ENCODE measurements at places on chromosomes 3 and 15.

GRCh38 chr3:64454179-64454578 is 228.9 kb upstream of the PRICKLE2 start:
- no peak for DNase-seq

DNA sequence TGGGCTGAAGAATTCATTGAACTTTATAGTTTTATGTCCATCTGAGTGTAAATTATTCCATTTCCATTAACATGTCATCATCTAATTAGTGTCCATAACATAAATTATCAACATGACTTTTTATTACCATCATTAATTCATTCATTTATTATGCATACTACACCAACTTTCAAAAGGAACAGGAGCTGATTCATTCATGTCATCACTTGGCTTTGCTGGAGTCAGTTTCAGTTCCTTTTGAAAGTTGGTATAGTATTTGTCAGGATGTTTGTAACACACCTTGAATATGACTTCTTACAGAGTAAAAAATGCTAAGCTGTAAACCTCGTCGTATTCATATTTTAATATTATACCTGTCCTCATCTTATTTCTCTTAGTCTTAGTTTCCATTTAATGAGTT is 298.0 kb upstream of the RBMS3 start:
- DNase-seq = no peak

DNA sequence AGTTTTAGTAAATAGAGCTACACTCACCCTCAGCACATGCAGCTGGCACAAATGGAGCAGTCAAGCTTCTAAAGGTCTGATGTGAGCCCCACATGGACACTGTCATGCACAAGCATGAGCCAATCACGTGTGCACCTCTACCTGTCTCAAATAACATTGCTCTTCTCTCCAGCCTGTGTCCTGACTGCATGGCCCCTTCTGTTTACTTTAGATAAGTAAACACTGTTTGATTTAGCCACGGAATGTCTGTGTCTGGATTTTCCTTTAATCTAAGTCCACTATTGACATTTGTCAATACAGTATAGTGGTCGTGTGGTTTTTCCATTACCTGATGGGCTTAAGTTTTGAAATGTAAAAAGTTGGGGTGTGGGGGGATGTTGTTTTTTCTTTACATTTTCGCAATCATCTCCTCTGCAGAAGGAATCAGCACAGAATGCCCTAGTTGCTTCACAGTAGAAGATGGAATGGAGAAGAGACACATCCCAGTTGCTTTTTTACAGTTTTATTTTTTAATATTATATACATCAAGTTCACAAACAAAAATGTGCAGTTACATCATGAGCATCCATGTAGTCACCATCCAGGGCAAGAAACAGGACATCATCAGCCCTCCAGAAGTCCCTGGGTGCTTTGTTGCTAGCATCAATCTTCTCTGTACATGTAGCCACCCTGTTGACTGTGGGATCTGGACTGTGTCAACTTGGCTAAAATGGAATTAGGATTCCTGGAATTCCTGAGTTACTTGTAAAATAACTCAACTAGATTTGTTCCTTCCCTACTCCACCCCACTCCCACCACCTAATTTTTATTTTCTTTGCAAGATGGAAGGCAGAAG is 146.1 kb downstream of the UACA start:
- DNase-seq = no peak

GRCh38 chr15:98782801-98783200 is 134.5 kb downstream of the IGF1R start:
- DNase-seq = no peak

DNA sequence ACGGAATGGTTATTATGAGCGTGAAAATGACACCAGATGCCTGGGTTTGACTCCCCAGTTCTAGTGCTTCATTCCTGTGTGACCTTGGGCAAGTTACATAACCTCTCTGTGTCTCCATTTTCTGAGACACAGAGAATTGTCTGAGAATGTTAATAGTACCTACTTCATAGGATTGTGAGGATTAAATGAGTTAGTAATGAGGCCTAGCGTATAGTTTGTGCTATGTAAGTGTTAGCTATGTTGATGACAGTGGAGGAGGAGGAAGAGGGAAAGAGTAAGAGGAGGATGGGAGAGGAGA is 150.3 kb downstream of the MEGF11 start:
- DNase-seq = no peak

DNA sequence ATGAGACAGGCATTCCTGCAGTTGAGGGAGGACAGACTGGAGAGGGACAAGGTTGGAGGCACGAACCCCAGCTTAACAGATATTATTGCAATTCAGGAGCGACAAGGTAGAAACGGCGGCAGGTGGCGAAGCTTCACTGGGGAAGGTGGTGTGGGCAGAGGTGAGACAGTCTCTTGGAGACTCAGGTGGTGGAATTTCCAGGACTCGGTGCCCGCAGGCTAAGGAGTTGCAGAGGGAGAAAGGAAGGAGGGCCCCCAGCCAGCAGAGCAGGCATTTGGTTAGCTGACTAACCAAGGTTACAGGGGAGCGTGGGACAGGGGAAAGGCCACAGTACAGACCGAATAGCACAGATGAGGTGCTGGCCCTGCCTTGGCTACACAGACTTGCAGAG is 3.0 kb downstream of the FAM174B start:
- no peak for DNase-seq

DNA sequence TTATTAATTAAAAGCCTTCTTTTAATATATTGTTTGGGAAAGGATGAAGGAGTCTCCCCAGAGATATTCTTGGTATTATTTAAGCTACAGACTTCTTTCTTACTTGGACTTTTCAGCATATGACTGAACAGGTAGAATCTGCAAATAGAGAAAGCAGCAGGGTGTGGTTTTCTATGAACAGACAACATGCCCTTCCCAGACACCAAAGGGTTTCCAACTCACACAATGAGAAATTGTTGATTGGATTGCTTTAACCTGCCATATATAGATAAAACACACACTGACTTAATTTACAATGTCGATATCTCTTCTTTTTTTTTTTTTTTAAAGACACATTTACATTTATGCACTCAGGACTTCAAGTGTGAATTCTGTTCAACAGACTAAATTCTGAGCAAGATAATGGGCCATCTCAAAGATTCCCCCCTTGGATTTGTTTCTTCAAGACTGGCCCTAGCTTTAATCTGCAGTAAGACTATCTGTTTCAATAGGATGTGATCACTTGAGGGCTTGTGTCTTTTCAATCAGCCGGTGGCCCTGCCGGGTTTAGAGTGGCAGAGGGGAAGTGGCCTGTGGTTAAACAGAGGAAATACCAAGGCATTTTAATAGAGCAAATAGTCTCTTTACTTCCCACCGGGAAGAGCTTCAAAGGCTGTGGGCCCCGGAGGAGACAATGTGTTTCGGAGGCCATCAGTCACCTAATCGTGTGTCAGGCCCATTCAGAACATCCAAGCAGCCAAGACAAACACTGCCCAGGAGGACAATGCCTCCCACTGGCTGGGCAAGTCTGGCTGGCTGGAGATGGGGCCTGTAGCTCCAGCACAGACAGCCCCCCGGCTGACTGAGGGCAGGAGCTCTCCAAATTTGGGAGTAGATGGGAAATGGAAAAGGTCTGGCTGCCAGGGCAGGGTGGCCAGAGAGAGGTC is 6.1 kb downstream of the IL17RD start:
- DNase-seq = no peak

Data from stimulated activated CD8-positive, alpha-beta memory T cell treated with anti-CD3 and anti-CD28 coated beads, Interleukin-15, amount 100 ng/mL, for 1 hour (primary cell).